NCI-H1417 treated with DMSO at 0.1 percent for 48 hours (cell line): ENCODE measurements at places on chromosomes 1 and 21.

GRCh38 chr1:218478336-218478735, 133.2 kb downstream of the TGFB2 start:
- DNase-seq, result no peak

GRCh38 chr1:65769636-65770035, 23.1 kb upstream of the PDE4B start:
- DNase-seq, result no peak

DNA sequence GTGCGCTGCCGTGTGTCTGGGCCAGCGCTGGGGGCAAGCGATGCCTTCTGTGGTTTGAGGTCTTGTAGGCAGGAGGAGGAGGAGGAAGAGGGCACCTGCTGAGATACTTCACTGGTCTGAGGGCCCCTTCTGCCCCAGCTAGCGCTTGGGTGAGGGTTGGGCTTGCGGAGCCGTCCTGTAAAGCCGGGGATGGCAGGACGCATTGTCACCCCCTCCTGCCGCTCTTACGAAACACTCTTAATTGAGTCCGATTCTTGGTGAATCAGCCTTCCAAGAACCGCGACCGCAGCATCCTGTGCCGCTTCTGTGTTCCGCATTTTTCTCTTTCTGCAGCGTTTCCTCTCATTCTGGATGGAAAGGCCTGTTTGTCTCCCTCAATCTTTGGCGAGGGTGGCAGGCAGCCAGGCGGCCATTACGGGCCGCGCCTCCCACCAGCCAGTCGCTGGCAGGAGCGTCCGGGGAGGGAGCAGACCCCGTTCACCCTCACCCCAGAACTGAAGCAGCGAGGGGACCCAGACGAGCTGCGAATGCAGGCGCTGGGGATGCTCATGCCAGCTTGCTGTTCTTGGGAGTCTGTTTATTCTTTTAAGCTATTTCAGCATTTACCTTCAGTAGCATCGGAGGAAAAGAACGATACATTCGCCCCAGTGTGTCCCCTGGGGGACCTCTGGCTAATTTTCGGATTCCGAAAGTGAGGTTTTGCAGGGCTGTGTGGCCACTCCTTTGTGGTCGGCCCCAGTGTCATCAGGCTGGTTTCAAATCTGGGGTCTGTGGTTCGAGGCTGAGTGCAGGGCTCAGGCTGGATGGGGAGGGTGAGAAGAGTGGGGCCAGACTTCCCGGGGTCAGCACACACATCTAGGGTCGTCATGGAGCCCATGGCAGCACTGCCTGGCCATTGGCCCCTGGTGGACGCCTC, 62.7 kb downstream of the SKI start:
- no peak for DNase-seq

GRCh38 chr1:111920221-111921024, 69.0 kb downstream of the KCND3 start:
- peak; percentile 39 for DNase-seq

GRCh38 chr1:185348985-185349384, 31.9 kb upstream of the IVNS1ABP start:
- DNase-seq, result no peak

DNA sequence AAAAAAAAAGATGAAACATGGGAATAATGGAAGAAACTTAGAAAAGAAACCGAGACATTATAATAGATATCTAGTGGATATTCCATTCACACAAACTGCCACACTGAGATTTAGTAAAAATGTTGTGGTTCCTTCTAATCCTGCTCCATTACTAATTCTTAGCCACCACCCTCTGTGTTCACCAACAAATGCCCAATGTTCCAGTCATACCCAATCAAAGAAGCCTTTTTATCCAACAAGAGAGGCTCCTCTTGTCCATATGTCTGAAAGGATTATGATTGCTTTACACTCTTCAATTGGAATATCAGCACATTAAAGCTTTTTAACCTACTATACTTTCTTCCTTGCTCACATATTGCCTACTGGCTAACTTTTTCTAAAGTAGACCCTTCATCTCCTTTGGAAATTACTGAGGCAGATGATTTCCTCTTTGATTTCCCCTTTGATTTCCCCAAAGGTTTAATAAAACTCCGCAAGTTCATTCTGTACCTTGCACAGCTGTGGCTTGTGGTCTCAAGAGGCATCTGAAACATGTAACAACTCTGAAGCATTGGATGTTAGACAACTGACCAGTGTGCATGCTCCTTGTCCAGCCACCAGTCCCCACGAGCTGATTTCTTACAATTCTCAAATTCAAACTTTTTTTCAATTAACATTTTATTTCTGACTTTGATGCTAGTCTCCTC, 305.6 kb upstream of the LYPLAL1 start:
- DNase-seq, result no peak

GRCh38 chr1:112317140-112317539, 78.9 kb upstream of the CTTNBP2NL start:
- no peak for DNase-seq

GRCh38 chr1:203480525-203481084, 5.0 kb downstream of the PRELP start:
- DNase-seq, result peak; percentile 90

GRCh38 chr1:167752219-167752985, 30.6 kb downstream of the MPZL1 start:
- DNase-seq, result no peak

GRCh38 chr1:27258598-27258997, 24.2 kb downstream of the WDTC1 start:
- no peak for DNase-seq

DNA sequence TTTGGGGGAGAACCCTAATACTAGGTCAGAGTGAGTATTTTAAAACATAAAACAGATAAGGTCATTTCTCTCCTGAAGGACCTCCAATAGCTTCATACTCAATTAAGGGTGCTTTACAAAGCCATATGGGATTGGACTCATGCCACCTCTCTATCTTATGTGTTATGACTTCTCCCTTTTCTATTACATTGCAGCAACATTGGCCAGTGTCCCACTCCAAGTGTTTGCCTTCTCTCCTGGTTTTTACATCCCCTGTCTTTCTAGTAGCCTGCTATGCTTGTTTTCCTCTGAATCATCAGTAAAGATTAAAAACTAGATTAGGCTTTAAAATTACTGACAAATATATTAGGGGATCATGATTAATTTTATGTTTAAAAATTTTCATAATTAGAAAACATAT, 66.6 kb downstream of the SCMH1 start:
- no peak for DNase-seq

DNA sequence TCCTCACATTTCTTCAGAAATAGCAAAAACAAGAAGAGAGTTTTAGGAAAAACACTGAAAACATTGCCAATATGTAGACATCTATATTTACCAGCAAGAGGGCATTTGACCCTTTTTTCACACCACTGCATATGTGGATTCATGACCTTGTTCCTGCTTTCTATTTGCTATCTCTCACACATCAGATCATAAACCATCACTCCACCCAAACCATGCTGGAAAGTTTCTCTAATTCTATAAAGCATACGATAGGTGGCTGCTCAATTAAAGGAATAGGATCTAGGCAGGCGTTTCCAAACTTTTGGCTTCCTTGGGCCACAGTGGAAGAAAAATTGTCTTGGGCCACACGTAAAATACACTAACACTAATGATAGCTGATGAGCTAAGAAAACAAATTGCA, 35.6 kb upstream of the SAMD13 start:
- DNase-seq, result no peak

- peak; percentile 49 for DNase-seq
Observed at GRCh38 chr1:119686661-119687060, 25.1 kb upstream of the PHGDH start.

DNA sequence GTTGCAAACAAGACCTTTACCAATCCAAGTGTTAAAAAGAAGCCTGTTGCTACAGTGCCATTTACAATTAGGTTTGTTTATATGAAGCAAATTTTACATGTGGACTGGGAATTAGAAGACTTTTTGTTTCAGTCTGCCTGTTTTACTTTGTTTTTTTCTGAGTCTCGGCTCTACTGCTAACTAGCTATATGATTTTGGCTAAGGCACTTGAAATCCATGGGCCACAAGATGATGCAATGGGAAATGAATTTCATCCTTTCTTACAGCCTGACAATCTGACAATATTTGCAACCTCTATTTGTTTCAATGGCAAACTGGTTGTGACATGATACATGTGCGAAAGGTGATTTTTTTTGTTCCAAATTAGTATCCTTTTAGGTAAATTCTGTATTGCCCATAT, 3.7 kb upstream of the PEX11B start:
- no peak for DNase-seq

DNA sequence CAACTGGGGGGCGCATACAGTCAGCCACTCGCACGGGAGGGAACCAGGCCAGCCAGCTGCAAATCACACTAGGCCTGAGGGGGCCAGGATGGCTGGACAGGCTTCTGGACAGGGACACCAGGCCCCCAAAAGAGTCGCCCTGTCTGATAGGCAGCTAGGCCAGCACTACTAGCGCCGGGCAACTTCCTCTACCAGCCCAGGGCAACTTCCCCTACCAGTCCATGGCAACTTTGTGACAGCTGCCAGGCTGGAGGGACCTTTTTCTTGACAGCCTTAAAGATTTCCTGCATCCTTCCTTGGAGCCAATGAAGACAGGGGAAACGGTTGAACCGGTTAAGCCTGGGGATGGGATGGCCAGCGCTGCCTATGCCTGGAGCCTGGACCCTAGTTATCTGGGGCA, 5.1 kb downstream of the IFFO2 start:
- no peak for DNase-seq

- no peak for DNase-seq
Observed at GRCh38 chr1:87155170-87155569, 173.5 kb upstream of the LMO4 start.

GRCh38 chr21:38273745-38274542, 17.2 kb downstream of the KCNJ15 start:
- no peak for DNase-seq

- no peak for DNase-seq
Observed at GRCh38 chr1:229365569-229365968, 22.7 kb upstream of the CCSAP start.

GRCh38 chr21:39673736-39674135, 61.0 kb downstream of the B3GALT5 start:
- no peak for DNase-seq

- no peak for DNase-seq
Observed at GRCh38 chr1:231827337-231828105, 200.9 kb downstream of the DISC1 start.

DNA sequence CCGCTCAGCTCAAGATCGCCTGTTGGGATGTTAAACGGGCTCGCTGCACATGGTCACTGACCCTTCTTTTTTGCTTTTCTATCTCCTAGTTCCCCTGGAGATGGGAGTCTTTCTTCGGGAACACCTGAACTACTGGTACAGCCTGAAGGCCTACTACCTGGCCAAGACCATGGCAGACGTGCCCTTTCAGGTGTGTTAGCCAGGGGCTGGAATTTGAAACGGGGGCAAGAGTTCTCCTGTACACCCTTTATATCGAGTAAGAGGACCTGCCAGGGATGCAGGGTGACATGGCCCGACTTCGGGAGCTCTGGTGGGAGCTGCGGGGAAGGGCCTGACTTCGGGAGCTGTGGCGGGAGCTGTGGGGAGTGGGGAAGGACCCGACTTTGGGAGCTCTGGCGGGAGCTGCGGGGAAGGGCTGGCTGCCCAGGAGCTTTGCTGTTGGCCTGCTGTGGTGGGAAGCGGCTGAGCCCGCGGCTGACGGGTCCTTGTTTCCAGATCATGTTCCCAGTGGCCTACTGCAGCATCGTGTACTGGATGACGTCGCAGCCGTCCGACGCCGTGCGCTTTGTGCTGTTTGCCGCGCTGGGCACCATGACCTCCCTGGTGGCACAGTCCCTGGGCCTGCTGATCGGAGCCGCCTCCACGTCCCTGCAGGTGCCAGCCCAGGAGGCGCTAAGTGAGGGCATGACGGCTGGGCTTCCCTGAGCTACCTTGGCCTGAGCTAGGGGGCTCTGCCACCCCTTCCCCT, 24.0 kb downstream of the TFF3 start:
- DNase-seq, result no peak

GRCh38 chr1:190908691-190909090, 431.0 kb upstream of the BRINP3 start:
- DNase-seq, result no peak

GRCh38 chr1:32989160-32990050, 24.8 kb upstream of the RNF19B start:
- no peak for DNase-seq

DNA sequence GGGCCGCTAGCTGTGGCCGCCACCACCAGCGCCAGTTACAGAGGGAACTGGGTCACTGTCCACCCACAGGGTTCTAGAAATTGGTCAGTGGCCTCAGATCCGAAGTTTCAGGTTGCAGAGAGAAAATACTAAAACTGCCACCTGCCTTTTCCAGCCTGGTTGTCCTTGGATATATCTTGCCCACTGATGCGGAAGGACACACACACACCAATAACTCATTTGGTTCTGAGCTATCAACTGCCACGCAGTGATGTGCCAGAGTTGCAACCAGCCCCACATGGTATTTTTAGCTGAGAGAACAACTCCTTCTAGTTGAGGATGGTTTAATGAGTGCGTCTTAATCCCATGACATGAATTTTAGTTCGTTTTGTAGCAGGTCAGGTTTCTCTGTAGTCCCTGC, 68.1 kb downstream of the SH3BGR start:
- DNase-seq, result no peak

DNA sequence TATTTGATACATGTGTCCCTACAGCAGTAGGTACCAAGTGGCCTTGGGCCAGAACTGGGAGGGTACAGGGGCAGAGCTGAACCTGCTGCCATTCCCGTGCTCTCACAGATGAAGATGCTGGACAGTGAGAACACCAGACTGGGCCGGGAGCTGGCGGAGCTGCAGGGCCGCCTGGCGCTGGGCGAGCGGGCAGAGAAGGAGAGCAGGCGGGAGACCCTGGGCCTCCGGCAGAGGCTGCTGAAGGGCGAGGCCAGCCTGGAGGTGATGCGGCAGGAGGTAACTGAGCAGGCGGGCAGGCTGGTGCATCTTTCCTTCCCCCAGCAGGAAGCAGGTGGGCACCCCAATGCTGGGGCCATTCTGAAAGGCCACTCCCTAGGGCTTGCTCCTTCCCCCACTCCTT, 21.9 kb downstream of the MFAP2 start:
- no peak for DNase-seq

GRCh38 chr1:228304225-228304624, 96.4 kb downstream of the OBSCN start:
- DNase-seq, result no peak

DNA sequence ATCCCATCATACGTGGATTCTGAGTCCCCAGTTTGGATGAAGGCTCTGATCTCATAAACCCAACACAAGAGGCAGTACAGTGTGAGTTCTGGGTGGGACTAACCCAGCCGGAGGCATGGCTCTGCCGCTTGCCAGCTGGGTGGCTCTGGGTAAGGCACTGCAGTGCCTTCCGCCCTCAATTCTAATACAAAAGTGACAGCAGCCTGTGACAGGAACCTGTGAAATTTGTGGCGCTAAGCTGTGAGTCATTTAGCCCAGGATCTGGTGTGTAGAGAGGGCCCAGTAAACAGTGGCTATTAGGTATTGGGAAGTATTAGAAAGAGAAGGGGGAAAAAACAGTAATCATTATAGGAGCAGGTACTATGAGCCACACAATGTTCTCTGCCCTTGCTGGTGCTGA, 23.3 kb downstream of the HSPG2 start:
- DNase-seq, result no peak

- no peak for DNase-seq
Observed at GRCh38 chr1:211420389-211420788, 71.6 kb downstream of the RD3 start.

DNA sequence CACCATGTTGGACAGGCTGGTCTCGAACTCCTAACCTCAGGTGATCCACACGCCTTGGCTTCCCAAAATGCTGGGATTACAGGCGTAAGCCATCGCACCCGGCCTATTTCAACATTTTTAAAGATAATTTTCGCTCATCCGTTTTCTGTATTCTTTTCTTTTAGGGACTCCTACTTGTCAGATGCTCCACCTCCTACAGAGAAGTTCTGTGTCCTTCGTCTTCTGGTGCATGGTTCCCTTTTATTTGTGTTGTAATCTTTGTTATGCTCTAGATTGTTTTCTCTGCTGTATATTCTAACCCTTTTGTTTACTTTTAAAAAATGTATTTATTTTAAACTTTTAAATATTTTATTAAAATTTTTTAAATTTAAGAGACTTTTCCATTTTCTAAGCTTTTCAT, 28.4 kb downstream of the CLDN14 start:
- DNase-seq, result no peak
